ENCODE measurements at places on chromosomes 12 and 14. TPM values are rescaled to one million over a fixed set of nuclear protein-coding genes. Genes with fewer than 3 reads are reported as not detected.
A peak's percentile ranks its signal among the peaks of the same experiment; 100 is the strongest.

DNA sequence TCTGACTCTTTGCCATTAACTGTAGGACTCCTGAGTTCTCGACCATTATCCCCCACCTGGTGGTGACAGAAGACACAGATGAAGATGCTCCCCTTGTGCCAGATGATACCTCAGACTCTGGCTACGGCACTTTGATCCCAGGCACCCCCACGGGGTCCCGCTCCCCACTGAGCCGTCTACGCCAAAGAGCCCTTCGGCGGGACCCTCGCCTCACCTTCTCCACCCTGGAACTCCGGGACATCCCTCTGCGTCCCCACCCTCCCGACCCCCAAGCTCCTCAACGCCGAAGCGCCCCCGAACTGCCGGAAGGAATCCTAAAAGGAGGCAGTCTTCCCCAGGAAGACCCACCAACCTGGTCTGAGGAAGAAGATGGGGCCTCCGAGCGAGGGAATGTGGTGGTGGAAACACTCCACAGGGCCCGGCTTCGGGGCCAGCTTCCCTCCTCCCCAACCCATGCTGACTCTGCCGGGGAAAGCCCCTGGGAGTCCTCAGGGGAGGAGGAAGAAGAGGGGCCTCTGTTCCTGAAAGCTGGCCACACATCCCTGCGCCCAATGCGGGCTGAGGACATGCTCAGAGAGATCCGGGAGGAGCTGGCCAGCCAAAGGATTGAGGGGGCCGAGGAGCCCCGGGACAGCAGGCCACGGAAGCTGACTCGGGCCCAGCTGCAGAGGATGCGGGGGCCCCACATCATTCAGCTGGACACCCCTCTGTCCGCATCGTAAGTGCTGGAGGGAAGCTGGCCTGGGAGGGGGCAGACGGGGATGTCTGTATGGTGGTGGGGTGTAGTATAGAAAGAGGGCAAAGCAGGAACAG lies 14.4 kb downstream of the TNFRSF1A start:
- H3K4me1 ChIP-seq: peaks cover 46% of the 10 kb centered on the region
- peak; percentile 67 for DNase-seq
- H3K27ac ChIP-seq: no peak overlapping the region
- no peaks in the 10 kb centered on the region for H3K27me3 ChIP-seq

DNA sequence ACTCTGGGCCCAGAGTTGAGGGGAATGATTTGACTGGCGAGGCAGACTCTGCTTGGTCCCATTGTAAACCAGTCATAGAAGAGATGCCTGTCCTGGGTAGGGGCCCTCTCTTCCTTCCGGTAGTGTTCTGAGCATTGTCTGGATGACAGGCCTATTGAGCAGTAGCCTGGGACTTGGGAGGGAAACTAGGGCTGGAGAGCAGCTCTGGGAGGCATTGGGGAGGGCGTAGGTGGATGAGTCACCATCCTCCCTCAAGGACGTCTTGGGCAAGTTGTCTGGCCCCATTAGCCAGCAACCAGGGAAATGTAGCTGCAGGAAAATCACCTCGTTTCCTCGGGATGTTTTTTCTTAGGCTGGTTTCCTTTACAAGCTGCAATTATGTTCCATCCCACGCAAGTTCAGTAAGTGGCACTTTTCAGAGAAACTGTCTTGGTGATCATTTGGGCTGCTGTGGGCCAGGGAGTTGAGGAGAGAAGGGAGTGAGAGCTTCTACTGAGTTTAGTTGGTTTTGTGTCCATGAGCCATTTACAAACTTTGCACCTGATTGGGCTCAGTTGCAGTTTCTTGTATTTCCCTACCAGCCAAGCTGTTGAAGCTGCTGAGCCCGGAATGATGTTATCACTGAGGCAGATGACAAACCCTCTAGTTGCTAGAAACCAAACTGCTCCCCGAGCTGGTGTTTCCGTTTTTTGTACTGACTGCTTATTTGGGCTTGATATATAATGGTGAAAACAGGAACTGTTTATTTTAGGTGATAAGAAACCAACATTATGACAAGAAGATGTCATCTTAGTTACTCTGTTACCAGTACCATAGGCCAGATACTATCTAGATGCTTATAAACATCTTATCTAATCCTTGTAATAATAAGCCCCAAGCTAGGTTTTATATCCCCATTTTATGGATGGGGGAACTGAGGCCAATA lies 147.6 kb downstream of the CHST11 start:
- H3K27me3 ChIP-seq: no peaks in the 10 kb centered on the region
- no peaks in the 10 kb centered on the region for H3K36me3 ChIP-seq
- peaks cover 13% of the 10 kb centered on the region for H3K4me1 ChIP-seq
- peak overlapping the region; percentile 25 for H3K27ac ChIP-seq
- no peak overlapping the region for H3K4me3 ChIP-seq
- peak; percentile 51 for DNase-seq

DNA sequence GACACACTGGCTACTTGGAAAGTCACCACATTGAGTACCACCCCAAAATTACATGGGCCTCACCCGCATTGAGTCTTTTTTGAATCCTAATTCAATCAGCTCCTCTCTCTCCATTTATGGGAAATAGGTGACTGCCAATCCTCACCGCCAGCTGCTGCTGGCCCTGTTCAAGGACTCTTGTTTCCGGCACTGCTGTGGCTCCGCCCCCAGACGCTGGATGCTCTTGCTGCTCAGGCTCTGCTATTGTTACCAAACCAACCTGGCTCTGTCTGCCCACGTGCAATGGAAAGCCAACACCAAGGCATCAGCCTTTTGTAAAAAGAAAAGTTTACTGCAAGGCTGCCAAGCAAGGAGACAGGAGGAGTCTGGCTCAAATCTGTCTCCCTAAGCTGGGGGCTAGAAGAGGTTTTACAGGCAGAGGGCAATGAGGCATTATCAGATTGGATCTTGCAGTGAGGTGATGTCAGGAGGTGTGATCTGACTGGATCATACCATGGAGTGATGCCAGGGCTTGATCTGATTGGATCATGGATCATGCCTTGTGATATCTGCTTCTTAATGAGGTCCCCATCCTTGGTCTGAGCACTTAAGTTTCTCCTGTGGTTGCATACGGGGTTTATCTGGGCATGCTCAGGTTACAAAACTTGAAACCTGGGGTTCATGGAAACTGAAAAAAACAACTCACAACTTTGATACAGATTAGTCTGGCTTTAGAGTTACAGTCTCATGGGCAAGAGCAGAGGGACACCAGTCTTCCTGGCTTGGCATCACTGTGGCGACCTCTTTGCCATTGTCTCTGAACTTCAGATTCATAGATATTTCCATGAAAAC lies 117.1 kb upstream of the SLC35F4 start:
- H3K27ac ChIP-seq: no peak overlapping the region
- no peaks in the 10 kb centered on the region for H3K36me3 ChIP-seq
- no peak overlapping the region for H3K4me3 ChIP-seq
- no peaks in the 10 kb centered on the region for H3K27me3 ChIP-seq

GRCh38 chr12:74537126-74537706 lies 419 bp upstream of the ATXN7L3B start:
- peak overlapping the region; percentile 82 for H3K4me3 ChIP-seq
- peaks cover 16% of the 10 kb centered on the region for H3K4me1 ChIP-seq
- no peaks in the 10 kb centered on the region for H3K27me3 ChIP-seq
- peak; percentile 73 for DNase-seq
- H3K27ac ChIP-seq: peak overlapping the region; percentile 97
- peaks cover 17% of the 10 kb centered on the region for H3K36me3 ChIP-seq

- peaks cover 53% of the 10 kb centered on the region for H3K36me3 ChIP-seq
- DNase-seq: no peak
- H3K4me3 ChIP-seq: no peak overlapping the region
- peaks cover 2% of the 10 kb centered on the region for H3K4me1 ChIP-seq
- no peak overlapping the region for H3K27ac ChIP-seq
Observed at GRCh38 chr12:55982319-55982936, 8.6 kb downstream of the RAB5B start.

DNA sequence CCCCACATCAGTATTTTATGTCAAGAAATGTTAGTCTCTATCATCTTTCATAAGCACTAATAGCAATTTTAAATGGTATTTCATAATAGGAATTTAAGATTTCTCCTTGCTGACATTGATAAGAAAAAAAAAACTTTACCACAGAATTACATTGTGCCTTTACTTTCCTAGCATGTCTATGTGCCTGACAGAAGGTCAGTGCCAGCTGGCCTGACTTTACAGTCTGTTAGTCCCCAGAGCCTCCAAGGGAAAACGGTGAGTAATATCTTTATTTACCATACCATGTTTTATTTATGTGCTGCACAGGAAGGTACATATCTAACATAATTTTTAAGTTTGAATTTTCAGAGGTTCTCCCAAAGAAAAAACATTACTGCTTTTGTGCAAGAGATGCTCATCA lies 152.0 kb upstream of the AEBP2 start:
- H3K36me3 ChIP-seq: peaks cover 7% of the 10 kb centered on the region
- no peak overlapping the region for H3K27ac ChIP-seq
- no peak overlapping the region for H3K4me3 ChIP-seq
- no peaks in the 10 kb centered on the region for H3K27me3 ChIP-seq
- no peak for DNase-seq

GRCh38 chr12:49716553-49716952 lies 9.3 kb upstream of the FMNL3 start:
- H3K27me3 ChIP-seq: peaks cover 5% of the 10 kb centered on the region
- no peaks in the 10 kb centered on the region for H3K36me3 ChIP-seq
- DNase-seq: no peak
- no peak overlapping the region for H3K4me3 ChIP-seq

GRCh38 chr14:77844802-77845201 lies 44.9 kb downstream of the ADCK1 start:
- DNase-seq: no peak
- H3K27me3 ChIP-seq: no peaks in the 10 kb centered on the region
- no peaks in the 10 kb centered on the region for H3K36me3 ChIP-seq
- no peak overlapping the region for H3K4me3 ChIP-seq
- H3K27ac ChIP-seq: no peak overlapping the region

- no peak for DNase-seq
- no peak overlapping the region for H3K4me3 ChIP-seq
- no peaks in the 10 kb centered on the region for H3K27me3 ChIP-seq
- no peaks in the 10 kb centered on the region for H3K36me3 ChIP-seq
- no peak overlapping the region for H3K27ac ChIP-seq
Observed at GRCh38 chr12:10082117-10082874, 16.5 kb downstream of the CLEC1A start.

SLC15A4 gene
- 16.8 TPM for total RNA-seq

KRT78 gene
- not detected for total RNA-seq

KRT5 gene
- 0.66 TPM for total RNA-seq

SH2B3 gene
- total RNA-seq: 9.1 TPM

All from muscle of leg (tissue), 16 donors.